ENCODE measurements at places on chromosomes 3 and 15. TPM values are rescaled to one million over a fixed set of nuclear protein-coding genes. Genes with fewer than 3 reads are reported as not detected.

Gene TXNRD3
- total RNA-seq, result 8.2 TPM

Gene LRRIQ4
- 0.19 TPM for total RNA-seq

Gene HDGFL3
- total RNA-seq, result 103 TPM

Gene ZPLD1
- not detected for total RNA-seq

Gene CADPS
- not detected for total RNA-seq

Gene CEP19
- 1.3 TPM for total RNA-seq

Gene SHC4
- total RNA-seq, result 0.96 TPM

Gene SPINK8
- not detected for total RNA-seq

Gene GHSR
- not detected for total RNA-seq
